ENCODE measurements at places on chromosomes 6 and 20.
A peak's percentile ranks its signal among the peaks of the same experiment; 100 is the strongest.

- DNase-seq, result no peak
Observed at GRCh38 chr6:107061125-107062020, 33.4 kb downstream of the MTRES1 start.

- DNase-seq, result peak; percentile 13
Observed at GRCh38 chr6:28768187-28768913, 155.4 kb downstream of the TRIM27 start.

- peak; percentile 13 for DNase-seq
Observed at GRCh38 chr6:107419733-107420132, 39.6 kb downstream of the PDSS2 start.

- peak; percentile 83 for DNase-seq
Observed at GRCh38 chr6:166381733-166382499, 824 bp downstream of the MPC1 start.

GRCh38 chr20:4809707-4810106, 88.0 kb downstream of the PRND start:
- no peak for DNase-seq

GRCh38 chr6:139519097-139519496, 144.6 kb upstream of the CITED2 start:
- DNase-seq, result no peak

- no peak for DNase-seq
Observed at GRCh38 chr6:143234734-143235133, 174.0 kb downstream of the AIG1 start.

DNA sequence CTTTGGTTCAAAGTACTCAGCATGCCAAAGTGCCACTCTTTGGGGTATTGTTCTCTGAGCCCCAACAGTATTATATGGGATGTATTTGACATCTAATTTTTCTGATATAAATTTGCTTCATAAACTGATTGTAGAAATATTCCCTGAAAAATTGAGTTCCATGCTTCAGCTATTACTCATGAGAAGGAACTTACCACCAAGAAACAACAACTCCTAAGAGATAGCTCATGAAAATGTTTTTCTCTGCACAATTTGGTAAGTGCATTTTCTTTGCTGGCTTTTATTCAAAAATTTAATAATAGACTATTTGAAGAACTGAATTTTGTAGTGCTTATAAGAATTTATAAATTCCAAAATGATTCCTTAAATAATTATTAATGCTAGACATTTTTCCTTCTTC, 12.8 kb upstream of the TPD52L1 start:
- DNase-seq, result no peak

Measured in kidney tubule cell (primary cell).